ENCODE measurements at places on chromosomes 5 and 9.

GRCh38 chr5:28603869-28604268 is 1565.5 kb upstream of the CDH9 start:
- DNase-seq: no peak

GRCh38 chr5:177330991-177331842 is 19.5 kb upstream of the MXD3 start:
- no peak for DNase-seq

GRCh38 chr5:77770293-77771005 is 5.7 kb downstream of the TBCA start:
- no peak for DNase-seq

- DNase-seq: no peak
Measured at GRCh38 chr5:88873447-88873846, 9.5 kb downstream of the MEF2C start.

GRCh38 chr9:37903647-37904444 is at the start of gene SLC25A51:
TSS of gene SLC25A51 (minus strand) at chr9:37904127. CDS start at chr9:37888550, 15,577 bp downstream.
- peak; percentile 92 for DNase-seq

DNA sequence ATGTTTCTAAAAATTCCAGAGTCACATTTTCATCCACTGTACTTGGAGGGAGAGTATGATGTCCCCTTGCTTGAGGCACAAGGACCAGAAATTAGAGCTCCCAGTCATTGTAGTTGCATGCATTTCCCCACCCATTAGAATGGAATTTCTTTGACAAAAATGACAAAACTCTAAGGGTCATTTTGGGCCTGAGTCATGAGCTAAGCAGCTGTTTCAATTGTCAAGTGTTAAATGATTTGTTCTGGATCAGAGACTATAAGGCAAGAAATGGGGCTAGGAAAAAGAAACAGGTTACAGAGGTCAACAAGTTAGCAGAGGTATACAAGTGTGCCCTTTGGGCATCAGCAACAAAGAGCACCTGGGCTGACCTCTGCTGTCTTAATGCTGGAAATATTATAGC is 131.2 kb upstream of the IQGAP2 start:
- no peak for DNase-seq

All from T-helper 2 cell treated with Interferon-gamma antibody and Interleukin-4, amounts not matched to agents 5 μg/mL and 100 μg/mL, for 36 hours (primary cell).